M059J (cell line): ENCODE measurements at places on chromosomes 7 and 10.

GRCh38 chr10:33157103-33157502 lies 177.4 kb downstream of the NRP1 start:
- DNase-seq = peak; percentile 72

DNA sequence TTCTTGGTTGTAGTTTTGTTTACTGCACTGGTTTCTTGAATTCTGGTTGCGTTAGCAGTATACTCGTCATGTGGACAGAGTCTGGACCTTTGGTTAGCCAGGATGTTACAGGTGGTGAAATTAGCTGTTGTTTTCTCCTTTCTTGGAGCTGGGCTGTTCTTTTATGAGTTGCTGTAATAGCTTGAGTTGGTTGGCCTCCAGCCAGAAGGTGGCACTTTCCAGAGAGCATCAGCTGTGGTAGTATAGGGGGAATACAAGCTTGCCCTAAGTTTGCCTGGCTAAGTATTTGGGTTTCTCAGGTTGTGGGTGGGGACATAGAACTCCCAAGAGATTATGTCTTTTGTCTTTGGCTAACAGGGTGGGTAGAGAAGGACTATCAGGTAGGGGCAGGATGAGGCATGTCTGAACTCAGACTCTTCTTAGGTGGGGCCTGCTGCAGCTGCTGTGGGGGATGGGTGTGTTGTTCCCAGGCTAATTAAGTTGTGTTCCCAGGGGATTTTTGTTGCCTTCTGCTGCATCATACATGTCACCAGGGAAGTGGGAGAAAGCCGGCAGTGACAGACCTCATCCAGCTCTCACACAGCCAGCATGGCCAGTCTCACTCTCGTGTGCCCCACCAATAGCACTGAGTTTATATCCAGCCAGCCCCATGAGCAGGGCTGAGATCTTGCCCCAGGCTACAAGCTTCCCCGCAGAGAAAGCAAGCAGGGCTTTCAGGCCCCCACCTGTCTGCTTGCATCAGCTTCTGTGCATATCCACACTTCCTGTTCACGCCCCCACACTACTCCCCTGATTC lies 246.7 kb upstream of the TPK1 start:
- peak; percentile 15 for DNase-seq

DNA sequence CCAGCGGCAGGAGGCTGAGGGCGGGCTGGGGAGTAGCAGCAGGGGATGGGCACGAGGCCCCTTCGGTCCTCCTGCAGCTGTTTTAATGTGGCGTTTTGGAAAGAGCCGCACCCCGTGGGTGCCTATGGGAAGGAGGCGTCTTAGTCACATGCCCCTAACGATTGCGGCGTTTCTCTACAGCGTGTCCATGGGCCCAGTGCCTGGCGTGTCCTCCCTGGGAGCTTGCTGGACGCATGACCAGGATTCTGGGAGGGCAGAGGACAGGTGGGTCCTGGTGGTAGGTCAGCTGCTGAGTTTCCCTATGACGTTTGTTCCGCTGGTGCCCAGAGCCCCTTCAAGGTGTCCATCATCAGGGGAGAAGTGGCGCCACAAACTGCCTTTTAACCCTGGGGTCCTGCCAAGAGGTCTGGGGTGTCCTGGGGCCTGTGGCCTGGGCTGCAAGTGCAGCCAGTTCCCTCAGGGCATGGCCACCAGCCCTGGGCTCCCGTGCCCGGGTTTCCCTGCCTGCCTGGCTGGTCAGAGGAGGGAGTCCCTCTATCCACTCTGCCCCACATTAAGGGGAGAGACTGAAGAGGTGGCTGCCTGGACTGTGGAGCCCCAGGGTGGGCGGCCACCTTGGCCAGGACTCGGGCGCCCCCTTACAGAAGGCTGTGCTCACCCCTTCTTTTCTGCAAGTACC lies 48.7 kb downstream of the PWWP2B start:
- DNase-seq = no peak

DNA sequence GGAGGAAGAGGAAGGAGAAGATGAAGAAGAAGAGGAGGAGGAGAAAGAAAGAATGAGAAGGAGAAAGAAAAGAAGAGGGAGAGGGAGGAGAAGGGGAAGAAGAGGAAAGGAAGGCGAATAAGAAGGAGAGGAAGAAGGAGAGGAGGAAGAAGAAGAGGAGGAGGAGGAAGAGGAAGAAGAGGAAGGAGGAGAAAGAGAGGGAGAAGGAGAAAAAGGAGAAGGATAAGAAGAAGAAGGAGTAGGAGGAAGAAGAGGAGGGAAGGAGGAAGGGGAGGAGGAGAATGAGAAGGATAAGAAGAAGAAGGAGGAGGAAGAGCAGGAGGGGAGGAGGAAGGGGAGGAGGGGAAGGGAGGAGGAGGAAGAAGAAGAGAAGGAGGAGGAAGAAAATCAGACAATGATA lies 149.2 kb upstream of the LYZL2 start:
- no peak for DNase-seq
